Esophagus squamous epithelium (tissue), 5 donors: ENCODE measurements at places on chromosomes 11 and 22.

DNA sequence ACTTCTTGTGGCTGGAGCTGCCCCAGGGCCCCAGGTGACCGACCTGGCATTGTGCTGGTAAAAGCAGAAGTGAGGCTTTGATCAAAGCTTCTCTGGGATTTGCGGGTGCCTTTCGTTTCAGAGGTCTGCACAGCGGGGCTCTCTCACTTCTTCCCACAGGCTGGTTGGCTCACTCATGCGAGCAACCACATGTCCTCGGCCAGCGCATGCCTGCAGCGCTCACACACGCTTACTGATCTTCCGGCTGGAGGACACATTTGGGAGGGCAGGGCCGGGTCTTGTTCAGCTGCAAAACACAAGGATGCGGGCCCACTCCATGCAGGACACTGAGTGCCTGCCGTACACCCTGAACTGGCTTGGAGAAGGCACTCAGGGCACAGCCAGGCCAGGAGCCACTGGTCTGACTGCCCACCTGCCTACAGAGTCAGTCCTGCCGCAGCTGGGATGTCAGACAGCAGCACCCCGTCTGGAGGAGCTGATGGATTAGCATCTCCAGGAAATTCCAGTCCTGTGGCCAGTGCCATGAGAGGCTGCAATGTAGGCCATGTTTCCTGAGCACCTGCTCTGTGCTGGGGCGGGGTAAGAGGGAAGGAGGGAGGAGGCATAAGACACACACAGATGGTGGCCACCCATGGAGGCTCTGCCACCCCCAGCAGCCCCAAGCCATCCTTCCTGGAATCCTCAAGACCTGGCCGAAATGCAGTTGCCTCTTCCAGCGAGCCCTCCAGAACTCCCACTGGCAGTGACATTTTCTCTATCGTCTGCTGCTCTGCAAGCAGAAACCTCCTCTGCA lies 1383.2 kb downstream of the BRD1 start:
- no peak for DNase-seq

- DNase-seq = no peak
These were observed 123.1 kb upstream of the C11orf87 start for GRCh38 chr11:109298865-109299264.

GRCh38 chr11:128057786-128058395 lies 529.5 kb downstream of the ETS1 start:
- no peak for DNase-seq

DNA sequence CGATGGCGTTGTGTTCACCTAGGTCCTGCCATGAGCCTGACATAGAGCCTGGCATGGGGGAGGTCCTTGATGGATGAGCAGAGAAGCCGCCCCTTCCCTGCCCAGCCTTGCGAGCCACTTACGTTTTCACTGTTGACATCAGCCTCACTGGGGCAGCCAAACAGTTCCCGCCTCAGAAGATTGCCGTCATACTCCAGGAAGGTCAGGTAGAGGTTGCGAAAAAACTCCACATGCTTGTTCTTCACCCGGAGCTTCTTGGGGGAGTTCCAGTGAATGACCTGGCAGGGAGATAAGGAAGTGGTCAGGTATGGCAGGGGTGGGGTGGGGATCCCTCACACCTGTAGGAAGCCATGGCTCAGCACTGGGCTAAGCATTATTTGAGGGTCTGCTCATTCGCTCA lies 279.3 kb upstream of the SYN3 start:
- DNase-seq = no peak

DNA sequence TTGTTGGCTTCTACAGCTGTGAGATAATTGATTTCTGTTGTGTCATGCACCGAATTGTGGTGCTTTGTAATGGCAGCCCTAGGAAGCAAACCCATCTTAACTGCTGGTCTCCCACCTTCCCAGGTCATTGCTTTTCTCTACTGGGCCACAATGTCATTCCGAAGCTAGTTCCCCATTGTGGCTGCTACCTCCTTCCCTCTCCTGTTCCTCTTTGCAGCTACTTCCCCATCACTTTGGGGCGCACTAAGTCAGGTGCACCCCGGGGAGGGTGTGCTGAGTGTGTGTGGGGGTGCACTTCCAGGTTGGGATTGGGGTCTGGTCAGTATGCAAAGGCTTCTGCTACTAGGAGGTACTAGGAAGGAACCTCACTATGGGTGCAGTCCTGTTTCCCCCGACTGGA lies 109.3 kb downstream of the ST3GAL4 start:
- no peak for DNase-seq

DNA sequence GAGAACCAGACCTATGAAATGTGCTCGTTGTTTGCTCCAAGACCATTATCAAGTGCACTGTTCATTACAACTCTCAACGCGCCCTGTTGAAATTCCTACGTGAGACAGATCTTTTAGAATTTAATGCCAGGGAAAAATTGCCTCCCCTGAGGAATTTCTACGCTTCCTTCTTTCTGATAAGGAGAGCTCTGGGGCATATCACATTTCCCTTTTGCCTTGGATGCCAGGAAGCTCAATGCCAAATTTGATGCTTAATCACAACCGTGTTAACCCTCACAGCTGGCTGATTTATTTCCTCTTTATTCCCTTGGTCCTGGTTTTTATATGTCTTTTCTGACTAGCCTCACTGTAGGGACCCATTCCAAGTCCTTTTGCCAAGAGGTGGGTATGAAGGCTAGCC lies 109.4 kb downstream of the MICAL2 start:
- no peak for DNase-seq

- DNase-seq = no peak
These were observed 21.4 kb downstream of the GTPBP1 start for GRCh38 chr22:38727123-38727522.

- DNase-seq = no peak
These were observed 110.1 kb upstream of the LUZP2 start for GRCh38 chr11:24386546-24387397.

- DNase-seq = no peak
These were observed 1281.8 kb upstream of the TENM4 start for GRCh38 chr11:80722629-80723028.

DNA sequence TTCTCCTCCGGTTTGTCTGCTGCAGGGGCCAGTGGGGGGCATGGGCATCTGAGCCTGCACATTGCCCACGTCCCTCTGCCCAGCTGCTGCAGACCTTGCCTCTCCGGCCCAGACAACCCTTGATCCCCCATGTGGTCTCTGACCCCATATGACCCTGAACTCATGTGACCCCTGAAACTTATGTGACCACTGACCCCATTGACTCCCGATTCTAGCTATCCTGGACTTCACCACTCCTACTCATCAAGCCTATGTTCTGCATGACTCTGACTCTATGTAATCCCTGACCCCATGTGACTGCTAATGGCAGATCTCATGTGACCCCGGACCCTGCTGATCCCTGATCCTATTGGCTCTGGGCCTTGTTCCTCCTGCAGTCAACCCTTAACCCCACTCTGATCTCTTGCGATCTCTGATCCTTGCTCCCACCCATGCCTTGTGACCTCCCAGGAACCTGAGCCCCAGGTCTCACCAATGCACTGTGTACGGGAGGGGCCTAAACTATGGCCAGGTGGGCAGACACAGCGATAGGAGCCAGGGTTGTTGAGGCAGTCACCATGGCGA lies 5.7 kb downstream of the LTBP3 start:
- DNase-seq = no peak

- DNase-seq = no peak
These were observed 27.8 kb downstream of the CREB3L1 start for GRCh38 chr11:46305295-46305694.

DNA sequence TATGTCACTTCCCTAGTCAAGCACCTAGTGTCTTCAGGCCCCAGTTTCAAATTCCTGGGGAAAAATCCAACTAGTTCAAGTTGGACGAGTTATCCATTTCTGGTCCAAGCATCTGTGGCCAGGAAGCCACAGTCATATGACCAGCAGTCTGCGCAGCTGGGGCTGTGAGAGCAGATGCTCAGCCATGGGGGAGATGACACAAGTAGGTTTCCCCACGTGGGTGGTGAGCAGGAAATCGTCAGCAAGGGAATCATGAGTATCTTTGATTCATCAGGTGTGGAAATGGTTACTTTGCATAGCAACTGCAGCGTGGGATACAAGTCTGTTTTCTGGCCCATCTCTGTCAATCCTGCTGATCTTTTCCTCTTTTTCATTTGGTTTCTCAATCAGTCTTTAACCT lies 185.3 kb downstream of the C11orf91 start:
- no peak for DNase-seq

- DNase-seq = no peak
These were observed 32.6 kb downstream of the FBLN1 start for GRCh38 chr22:45535290-45535689.
